ENCODE measurements at places on chromosomes 12 and 14.
A peak's percentile ranks its signal among the peaks of the same experiment; 100 is the strongest.

DNA sequence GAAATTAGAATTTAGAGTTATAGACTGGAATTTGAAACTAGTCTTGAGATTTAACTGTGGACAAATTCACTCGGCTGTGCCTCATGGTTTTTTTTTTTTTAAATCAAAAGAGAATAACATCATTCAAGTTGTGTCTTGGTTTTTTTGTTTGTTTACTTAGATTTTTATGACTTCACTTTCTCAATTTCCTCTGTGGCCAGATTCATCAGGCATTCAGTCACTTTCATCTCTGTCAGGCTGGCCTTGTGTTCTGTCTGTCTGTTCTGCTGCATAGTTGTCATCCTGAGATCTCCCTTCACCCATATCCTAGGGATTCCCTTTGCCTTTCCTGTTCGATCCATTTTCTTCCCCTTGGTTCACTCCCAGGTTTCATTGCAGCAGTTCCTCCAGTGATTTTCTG, 10.0 kb downstream of the MARK3 start:
- no peak for DNase-seq

- no peak for DNase-seq
Measured at GRCh38 chr12:11823043-11823442, 173.6 kb downstream of the ETV6 start.

DNA sequence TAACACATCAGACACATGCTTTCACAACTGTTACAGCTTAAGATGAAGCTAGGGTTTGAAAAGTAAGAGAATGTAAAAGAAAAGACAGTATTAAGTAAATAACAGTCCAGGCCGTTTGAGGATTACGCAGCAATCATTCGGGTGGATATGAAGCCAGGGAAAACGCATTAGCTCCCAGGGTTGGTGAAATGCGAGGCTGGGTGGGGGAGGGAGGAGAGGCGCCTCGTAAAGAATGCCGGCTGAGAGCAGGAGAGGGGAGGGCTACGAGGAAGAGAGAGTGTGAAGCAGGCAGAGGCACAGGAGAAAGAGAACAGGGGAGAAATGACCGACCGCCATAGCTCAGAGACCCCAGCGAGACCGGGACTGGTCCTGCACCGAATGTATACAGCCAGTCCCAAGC, 73.0 kb downstream of the IQSEC3 start:
- no peak for DNase-seq

DNA sequence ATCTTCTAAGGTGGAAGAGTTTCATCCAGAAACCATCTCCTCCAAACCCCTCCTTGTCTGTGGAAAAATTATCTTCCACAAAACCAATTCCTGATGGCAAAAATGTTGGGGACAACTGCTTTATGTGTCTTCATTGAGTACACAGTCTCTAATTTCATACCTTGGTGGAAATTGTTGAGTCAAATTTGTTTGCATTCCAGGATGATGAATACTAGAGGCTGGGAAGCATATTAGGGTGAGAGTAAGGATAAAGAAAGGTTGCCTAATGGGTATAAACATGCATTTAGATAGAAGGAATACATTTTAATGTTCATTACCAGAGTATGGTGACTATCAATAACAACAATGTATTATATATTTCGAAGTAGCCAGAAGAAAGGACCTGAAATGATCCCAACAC, 98.2 kb downstream of the C12orf42 start:
- no peak for DNase-seq

GRCh38 chr12:130920119-130920703, 33.5 kb upstream of the ADGRD1 start:
- DNase-seq = no peak

GRCh38 chr14:99321955-99322730, 50.1 kb upstream of the BCL11B start:
- no peak for DNase-seq

DNA sequence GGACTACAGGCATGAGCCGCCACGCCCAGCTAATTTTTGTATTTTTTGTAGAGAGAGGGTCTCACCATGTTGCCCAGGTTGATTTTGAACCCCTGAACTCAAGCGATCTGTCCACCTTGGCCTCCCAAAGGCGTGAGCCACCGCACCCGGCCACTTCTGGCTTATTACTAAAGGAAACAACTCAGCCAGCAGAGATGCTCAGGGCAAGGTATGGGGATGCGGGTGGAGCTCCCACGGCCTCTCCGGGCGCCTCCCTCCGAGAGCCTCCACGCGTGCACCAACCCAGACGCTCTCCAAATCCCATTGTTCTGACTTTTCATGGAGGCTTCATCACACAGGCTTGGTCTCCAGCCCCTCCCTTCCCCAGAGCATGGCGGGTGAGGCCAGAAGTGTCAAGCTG, 6.1 kb upstream of the GPR132 start:
- DNase-seq = no peak

GRCh38 chr12:14656846-14657245, 39.6 kb downstream of the GUCY2C start:
- DNase-seq = no peak

DNA sequence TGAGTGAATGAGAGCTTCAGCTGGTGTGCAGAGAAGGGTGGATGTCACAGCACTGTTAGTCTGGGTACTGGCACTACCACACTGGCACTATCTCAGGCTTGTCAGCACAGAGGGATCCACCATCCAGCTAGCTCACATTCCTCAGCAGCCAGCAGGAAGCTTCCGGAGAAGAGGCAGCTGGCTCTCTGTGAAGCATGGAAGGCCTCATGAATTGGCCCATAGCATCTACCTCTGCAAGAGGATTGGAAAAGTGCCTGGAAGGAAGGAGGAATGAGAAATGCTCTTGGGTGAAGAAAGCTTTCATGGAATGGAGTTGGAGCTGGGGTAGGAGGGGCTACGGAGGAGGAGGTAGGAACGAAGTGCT, 9.9 kb downstream of the KRT83 start:
- no peak for DNase-seq

- no peak for DNase-seq
Measured at GRCh38 chr14:68800390-68800789, 7.5 kb upstream of the ZFP36L1 start.

DNA sequence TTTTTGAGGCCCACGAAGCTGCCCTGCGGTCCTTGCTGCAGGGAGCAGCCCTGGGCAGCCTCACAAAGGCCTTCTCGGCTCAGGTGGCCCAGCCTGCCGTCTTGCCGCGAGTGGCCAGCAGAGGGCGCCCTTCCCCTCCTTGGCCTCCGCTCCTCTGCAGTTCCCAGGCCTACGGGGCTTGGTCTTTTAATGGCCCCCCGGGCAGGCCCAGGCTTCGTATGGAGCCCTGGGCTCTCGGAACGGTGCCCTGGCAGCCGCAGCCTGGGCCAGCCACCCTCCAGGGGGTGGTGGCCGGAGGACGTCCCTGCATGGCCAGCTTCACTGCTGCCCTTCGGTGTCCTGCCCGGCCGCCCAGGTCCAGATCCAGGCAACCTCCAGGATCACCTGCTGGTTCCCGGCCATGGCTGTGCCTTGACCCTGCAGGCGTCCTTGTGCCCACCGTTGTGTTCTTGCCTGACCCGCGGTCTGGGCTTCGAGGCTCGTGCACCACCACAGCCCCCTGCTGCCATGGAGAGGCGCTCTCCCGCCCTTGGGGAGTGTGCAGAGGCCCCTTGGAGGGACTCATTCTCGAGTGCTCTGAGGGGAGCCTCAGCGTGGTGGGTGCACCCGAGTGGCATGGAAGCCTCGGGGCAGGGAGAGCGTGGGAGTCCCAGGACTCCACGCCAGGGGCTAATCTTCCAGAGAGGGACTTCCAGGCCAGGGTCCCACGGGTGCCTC, 9.4 kb downstream of the ASPG start:
- peak; percentile 69 for DNase-seq

DNA sequence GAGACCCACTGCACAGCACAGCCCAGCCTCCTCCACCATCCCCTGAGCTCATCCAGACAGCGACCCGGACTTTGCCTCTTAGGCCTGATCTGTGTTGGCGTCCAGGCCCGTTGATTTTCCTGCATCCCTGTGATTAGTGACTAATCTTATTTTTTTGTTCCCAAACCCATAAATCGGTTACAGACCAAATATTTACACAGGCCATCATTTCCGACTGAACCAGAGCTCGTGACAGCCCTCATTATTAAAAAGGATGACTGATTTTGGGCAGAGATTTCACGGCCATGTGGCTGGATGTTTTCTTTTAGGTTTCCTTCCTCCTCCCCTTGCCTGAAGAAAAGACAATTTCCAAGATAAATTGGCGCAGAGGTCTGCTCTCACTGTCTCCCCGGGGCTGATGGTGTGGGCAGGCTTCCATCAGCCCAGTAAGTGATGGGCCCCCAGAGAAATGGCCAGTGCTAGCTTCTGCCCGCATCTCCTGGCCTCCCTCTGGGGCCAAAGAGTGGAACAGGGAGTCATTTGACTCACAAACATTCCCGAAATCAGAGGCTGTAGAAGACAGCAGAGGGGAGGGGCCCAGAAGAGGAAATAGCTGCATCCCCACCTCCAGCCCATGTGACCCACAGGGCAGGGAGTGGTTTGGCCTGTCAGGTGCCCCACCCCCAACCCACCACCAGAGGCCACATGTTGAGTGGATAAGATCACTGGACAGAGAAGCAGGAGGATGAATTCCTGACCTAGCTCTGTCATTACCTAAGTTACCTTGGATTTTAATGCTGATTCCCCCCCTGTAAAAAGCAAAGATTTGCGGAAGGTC, 283.5 kb downstream of the KSR2 start:
- no peak for DNase-seq

All from stimulated activated CD4-positive, alpha-beta T cell treated with anti-CD3 and anti-CD28 coated beads, TNF-alpha, amount 100 ng/mL, for 4 hours (primary cell).